ENCODE measurements at places on chromosomes 13 and 19.

DNA sequence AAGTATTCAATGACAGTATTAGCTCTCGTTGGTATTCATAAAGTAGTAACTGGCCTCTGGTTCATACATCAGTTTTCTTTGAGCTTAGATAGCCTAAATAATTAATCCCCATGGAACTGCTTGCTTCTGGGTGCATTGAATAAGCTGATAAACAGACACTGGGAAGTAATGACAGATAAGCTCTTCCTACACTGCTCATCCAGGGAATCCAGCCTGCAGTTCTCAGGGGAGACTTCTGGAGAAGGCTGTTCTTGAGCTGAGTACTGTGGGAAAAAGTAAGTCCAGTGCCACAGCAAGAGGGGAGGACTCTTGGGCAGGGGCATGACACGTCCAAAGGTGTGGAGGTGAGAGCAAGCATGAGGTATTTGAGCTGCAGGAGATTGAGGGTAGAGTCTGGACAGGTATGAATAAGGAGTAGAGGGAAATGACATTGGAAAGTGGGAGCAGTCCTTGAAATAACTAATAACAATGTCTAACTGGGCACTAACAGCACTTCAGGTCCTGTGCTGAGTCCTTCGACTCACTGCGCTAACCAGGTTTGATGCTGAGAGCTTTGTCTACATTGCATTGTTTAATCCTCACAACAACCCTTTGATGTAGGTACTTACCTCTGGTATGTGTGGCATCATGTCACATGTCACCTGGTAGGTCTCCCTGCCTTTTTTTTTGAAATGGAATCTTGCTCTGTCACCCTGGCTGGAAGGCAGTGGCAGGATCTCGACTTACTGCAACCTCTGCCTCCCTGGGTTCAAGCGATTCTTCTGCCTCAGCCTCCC, 7.2 kb downstream of the GARRE1 start:
- no peak for DNase-seq

GRCh38 chr19:46533078-46533620, 37.5 kb upstream of the PNMA8B start:
- DNase-seq = no peak

DNA sequence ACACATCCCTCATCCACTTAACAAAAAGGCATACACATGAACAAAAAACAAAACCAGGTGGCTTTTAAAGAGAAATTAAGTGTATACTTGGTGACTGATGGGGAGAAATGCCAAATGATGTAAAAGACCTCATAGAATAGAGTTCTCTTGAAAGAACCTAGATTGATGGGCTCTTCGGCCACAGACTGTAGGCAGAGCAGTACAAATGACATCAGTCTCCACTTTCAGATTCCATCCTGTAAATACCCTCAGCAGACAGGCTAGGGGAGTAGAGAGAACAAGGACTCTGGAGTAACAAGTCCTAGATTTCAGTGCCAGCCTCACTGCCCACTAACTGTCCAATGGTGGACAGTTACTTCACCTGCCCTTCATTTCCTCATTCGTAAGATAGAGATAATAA, 203.8 kb downstream of the MZT1 start:
- no peak for DNase-seq

DNA sequence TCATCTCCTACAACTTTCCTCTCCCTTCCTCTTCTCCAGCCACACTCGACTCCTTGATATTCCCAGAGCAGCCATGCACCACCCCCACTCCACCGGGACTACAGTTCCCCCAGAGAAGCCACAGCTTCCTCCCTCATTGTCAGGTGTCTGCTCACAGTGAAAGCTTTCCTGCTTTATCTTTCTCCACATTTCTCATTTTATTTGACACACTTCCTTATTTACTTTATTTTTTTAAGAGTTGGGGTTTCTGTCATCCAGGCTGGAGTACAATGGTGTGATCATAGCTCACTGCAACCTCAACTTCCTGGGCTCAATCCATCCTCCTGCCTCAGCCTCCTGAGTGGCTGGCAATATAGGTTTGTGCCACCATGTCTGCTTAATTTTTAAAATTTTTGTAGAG, 464.6 kb downstream of the MYO16 start:
- no peak for DNase-seq

GRCh38 chr19:42441049-42441445, 1.7 kb downstream of the CXCL17 start:
- DNase-seq = no peak

GRCh38 chr13:29937841-29938240, 87.4 kb upstream of the UBL3 start:
- no peak for DNase-seq

- DNase-seq = no peak
Measured at GRCh38 chr13:104785952-104786351, 1719.7 kb upstream of the SLC10A2 start.

GRCh38 chr13:92377396-92377795, 849.2 kb upstream of the GPC6 start:
- DNase-seq = no peak

- DNase-seq = no peak
Measured at GRCh38 chr13:66477816-66478215, 752.3 kb downstream of the PCDH9 start.

Data from activated CD4-positive, CD25-positive, alpha-beta regulatory T cell treated with anti-CD3 and anti-CD28 coated beads, Interleukin-2, amount 50 U/mL, for 72 hours (primary cell).